Activated CD4-positive, alpha-beta T cell treated with anti-CD3 and anti-CD28 coated beads, Interleukin-2, amount 50 U/mL, for 4 hours (primary cell): ENCODE measurements at places on chromosomes 6 and 20.
A peak's percentile ranks its signal among the peaks of the same experiment; 100 is the strongest.

- no peak for DNase-seq
Observed at GRCh38 chr6:46453216-46453615, 38.0 kb downstream of the RCAN2 start.

- no peak for DNase-seq
Observed at GRCh38 chr6:84872996-84873723, 108.8 kb upstream of the TBX18 start.

- DNase-seq: no peak
Observed at GRCh38 chr6:83062225-83062624, 3.4 kb downstream of the UBE3D start.

- peak; percentile 30 for DNase-seq
Observed at GRCh38 chr6:33578588-33579011, 1.5 kb downstream of the BAK1 start.

DNA sequence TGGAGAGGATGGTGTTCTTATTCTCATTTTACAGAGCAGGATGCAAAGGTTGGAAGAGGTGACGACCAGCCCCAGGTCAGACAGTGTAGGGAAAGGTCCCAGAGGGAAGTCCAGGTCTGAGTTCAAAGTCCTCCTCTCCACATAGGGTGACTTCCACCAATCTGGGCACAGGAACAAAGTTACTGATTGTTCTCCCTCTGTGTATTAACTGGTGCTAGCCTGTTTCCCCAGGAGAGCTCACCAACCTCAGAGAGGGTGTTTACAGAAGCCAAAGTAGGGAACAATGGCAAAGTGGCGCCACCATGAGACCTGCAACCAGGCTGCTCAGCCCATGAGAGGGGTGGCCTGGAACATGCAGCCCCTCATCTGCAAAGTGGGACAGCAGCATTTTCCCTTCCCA is 16.8 kb upstream of the SIRPB1 start:
- DNase-seq: no peak

DNA sequence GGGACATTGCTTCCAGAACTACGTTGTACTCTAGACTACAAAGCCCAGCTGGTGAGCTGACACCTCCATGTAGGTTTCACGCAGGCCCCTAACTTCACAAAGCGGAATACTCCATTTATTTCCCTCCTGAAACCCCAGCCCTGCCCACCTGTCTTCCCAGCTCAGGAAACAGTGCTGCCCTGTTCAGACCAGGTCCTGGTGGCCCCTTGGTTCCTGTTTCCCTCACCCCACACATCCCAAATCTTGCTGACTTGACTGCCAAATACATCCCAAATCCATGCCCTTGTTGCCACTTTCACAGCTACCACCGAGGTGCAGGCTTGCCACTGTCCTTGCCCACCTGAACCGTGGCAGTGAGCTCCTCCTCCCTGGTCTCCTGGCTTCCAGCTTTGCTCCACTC is 113.1 kb upstream of the PTPN1 start:
- DNase-seq: no peak

DNA sequence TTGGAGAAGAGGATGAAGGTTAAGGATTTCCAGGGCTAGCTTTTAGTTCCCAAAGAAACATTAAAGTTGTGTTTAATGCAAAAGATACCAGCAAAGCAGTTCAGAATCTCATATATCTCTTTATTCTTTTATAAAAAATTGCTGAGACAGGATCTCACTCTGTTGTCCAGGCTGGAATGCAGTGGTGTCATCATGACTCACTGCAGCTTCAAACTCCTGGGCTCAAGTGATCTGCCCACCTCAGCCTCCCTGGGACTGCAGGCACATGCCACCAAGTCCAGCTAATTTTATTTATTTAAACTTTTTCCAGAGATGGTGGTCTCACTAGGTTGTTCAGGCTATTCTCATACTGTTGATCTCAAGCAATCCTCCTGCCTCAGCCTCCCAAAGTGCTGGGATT is 41.1 kb upstream of the CAP2 start:
- DNase-seq: no peak

DNA sequence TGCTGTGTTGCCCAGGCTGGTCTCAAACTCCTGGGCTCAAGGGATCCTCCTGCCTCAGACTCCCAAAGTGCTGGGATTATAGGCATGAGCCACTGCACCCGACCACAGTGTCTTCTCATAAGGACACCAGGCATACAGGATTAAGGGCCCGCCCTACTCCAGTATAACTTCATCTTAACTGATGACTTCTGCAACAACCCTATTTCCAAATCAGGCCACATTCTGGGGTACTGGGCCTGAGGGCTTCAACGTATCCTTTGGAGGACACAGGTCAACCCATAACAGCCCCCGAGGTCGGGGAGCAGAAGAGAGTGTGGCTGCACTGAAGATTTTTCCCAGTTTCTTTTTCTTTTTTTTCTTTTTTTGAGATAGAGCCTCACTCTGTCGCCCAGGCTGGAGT is 39.7 kb downstream of the SUN5 start:
- no peak for DNase-seq
